Nucleus accumbens (tissue), 56 donors: ENCODE measurements at places on chromosomes 2 and 18.

GRCh38 chr18:47151439-47151838 is 1.1 kb upstream of the HDHD2 start:
- no peak for DNase-seq

DNA sequence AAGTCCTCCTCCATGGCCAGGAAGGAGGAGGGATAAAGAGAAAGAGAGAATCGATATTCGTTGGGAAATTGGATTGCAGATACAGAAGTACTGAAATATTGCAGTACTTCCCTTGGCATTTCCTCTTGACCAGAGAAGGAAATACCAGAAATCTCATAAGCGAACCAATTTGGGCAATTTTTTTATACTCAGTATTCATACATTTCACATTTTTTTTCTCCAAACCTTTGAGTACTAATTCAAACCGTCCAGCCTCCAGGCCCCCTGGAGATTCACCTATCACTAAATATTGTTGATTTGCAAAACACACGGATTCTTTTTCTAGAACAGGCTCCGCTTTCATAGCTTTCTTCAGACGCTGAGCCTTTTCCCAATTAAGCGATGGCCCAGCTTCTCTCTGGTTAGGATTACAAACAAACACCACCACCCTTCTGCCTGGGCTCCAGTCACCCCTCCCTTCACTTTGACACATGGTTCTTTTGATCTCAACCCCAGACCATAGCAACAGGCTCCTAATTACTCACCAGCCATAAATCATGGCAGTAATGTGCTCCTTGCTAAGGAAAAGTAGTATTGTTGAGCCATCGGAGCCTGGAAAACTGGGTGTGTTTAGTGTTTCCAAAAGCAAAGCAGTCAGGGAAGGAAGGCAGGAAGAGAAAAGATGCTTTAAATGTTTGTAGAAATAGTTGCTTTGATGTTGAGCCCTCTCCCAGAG is 138.4 kb upstream of the CCDC68 start:
- no peak for DNase-seq

DNA sequence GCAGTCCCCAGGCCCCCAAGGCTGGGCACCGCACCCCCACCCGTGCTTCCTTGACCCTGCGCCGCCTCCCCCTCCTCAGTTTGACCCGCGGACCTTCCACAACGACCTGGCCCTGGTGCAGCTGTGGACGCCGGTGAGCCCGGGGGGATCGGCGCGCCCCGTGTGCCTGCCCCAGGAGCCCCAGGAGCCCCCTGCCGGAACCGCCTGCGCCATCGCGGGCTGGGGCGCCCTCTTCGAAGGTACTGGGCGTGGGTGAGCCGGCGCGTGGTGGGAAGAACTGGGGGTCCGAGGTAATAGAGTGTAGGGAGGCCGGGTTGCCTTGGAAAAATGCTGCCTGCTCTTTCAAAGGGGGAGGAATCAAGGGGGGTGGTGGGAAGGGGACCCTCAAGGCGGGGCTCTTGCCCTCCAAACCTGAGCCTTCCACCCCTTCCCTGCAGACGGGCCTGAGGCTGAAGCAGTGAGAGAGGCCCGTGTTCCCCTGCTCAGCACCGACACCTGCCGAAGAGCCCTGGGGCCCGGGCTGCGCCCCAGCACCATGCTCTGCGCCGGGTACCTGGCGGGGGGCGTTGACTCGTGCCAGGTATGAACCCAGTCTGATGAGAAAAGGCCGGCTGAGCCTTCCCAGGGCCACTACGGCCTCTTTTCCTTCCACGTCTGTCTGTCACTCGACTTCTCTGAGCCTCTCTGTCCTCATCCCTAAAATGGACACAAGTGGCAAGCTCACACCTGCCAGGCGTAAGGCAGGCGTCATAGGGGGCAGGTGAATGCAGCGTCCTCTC is 2.6 kb downstream of the PRSS56 start:
- DNase-seq = no peak

DNA sequence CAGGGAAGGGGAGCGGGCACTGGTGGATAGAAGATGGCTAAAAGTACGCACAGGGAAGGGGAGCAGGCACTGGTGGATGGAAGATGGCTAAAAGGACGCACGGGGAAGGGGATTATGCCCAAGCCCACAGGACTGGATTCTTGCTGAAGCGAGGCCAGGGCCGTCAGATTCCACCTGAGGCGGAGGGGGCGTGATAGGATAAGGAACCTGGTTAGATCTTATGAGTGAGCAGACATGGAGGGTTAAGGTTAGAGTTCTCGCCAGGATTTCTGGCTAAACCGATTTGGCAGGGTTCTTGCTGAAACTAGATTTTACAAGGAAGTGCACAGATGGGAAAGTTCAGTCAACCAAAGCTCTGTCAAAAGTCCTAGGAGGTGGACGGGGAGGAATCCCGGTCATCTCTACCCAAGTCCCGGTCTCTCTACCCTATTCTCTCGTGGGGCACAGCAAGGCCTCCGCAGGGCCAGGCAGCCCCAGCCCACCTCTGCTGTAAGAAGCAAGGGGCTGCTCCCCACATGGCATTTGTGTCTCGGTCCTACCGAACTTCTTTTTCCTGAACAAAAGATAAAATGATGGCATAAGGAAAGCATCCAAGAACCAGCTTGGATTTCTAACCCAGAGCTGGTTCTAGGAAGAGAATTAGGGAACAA is 140.8 kb downstream of the PTGR3 start:
- DNase-seq = no peak

- no peak for DNase-seq
These were observed 7.7 kb upstream of the OXER1 start for GRCh38 chr2:42771546-42772153.

DNA sequence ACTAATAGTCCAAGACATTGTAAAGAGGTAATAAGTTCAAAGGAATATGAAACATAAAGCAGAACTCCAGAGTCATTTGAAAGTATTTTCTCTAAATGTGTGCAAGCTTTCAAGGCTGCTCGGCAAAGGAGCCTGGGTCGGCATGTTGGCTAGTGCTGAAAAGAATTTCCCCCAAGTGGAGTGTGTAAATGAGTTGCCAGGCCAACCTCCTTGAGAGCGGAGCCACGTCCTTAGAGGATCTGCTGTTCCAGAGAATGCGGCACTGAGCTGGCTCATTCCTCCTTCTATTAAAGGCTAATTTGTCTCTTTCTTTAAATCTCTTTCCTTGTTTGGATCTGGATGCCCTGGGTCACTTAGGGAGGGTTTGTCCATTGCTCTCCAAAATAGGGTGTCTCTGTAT is 127.5 kb downstream of the RDH14 start:
- DNase-seq = no peak

- no peak for DNase-seq
These were observed 1319.3 kb upstream of the CDH2 start for GRCh38 chr18:29496152-29496680.

- no peak for DNase-seq
These were observed 323.1 kb downstream of the RBM43 start for GRCh38 chr2:150938527-150938926.

- no peak for DNase-seq
These were observed 62.1 kb upstream of the HDAC4 start for GRCh38 chr2:239462671-239463506.

DNA sequence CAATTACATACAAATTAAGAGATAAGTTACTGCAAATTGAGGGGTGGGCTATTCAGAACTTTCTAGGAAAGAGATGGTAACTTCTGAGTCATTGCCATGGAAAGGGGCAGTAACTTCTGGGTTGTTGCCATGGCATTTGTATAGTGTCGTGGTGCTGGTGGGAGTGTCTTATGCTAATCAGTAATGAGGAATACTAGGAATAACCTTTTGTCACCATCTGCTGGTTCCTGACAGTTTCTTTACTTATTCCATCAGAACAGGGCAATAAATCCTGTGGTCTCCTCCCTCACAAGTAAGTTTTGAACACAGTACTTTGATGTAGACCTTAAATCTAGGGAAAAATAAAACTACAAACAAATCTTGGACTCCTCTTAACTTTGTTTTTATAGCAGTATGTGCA is 435.4 kb downstream of the BCL11A start:
- no peak for DNase-seq

- DNase-seq = no peak
These were observed 205.3 kb downstream of the ZFP36L2 start for GRCh38 chr2:43020990-43021669.

DNA sequence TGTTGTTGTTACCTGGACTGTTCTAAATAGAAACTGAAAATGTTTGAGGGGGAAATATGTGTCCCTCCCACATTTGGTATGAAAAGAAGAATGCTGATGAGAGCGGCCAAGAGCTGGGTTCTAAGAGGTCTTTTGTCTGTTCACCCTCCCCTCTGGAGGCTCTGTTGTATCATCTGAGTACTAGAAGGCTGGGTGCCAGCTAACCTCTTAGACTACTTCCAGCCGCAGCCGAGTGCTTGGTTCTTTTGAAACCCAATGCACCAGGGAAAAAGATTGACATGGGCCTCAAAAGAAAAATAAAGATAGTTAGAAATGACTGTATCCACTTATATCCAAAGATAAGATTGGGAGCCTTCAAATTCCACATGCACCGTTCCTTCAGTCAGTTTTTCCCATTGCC is 255.9 kb downstream of the TXNL1 start:
- peak; percentile 67 for DNase-seq

DNA sequence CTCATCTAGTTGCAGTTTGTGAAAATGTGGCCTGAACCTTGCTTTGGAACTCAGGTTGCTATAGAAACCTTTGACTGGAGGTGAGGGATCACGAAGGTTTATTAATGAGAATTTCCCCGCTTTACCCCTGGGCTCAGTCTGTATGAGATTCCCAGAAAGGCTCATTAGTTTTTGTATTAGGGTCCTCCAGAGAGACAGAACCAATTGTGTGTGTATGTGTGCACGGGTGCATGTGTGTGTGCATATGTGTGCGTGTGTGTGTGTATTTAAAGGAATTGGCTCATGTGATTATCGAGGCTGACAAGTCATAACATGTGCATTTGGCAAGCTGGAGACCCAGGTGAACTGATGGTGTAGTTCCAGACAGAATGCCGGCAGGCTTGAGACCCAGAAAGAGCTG is 113.8 kb upstream of the DLX2 start:
- DNase-seq = no peak

DNA sequence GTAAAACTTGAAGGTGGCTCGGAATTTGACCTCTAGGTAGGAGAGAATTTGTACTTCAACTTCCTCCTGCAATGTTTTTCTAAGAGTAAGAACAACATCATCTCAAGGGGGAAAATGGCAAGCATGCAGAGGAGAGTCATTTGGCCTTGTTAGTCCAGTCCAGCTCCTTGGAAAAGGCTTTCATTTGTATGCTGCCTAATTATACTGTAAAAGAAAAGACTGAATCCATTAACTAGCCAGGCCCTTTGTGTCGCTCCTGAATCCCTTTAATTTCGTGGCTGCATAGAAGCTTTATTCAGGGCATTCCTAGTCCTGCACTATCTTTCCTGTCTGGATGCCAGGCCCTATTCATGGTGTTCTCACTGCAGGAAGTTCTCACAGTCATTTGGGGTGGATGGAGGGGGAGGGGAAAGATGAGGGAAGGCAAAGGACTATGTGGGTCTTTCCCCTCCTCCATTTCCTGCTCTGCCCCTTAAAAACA is 36.0 kb downstream of the PHLPP1 start:
- peak; percentile 32 for DNase-seq

- no peak for DNase-seq
These were observed 89.1 kb downstream of the COL6A3 start for GRCh38 chr2:237324837-237325236.

DNA sequence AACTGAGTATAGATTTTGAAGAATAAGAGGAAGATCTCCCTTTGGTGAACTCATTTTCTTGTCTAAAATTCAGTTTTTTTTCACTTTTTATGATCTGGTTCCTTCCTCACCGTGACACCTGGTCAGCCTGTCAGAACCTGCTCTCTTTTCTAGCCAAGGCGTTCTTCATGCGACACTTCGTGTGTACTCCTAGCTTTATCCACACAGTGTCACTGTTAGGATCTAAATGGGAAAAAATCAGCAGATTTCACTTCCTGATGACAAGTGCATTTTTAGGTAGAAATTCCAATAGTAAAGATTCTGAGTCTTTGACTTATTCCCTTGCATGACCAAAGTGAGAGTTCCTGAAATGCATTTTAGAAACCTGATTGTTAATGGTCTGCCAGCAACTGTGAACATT is 89.8 kb downstream of the KLHL14 start:
- DNase-seq = no peak

GRCh38 chr2:239930378-239930777 is 94.8 kb downstream of the NDUFA10 start:
- DNase-seq = no peak

DNA sequence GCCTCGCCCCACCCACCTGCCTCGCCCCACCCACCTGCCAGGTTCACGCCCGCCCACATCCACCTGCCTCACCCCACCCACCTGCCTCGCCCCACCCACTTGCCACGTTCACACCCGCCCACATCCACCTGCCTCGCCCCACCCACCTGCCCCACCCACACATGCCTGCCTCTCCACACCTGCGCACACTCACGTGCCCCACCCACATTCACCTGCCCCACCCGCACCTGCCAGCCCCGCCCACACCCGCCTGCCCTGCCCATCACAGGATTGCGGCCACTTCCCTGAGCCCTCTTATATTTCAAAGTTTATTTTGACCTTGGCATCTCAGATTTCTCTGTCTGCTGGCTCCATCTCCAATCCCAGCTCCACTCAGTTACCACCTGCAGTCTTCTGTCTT is 217.5 kb upstream of the SOX11 start:
- DNase-seq = no peak

DNA sequence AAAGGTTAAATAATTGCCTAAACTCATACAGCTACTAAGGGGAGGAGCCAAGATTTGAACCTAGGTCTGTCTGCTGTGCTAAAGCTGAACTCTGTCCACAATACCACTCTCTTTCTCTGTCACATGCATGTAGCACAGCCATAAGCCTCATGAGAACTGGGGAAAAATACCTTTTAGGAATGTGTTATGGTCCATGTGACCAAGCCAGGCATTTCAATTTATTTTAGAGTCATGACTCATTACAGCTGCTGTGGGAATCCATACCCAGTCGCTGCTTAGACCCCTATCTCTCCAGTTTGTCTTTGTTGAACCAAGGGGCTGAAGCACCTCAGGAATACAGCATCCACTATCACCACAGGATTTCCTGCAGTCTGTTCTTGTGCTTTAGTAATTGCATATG is 200.0 kb upstream of the SIX3 start:
- DNase-seq = no peak

DNA sequence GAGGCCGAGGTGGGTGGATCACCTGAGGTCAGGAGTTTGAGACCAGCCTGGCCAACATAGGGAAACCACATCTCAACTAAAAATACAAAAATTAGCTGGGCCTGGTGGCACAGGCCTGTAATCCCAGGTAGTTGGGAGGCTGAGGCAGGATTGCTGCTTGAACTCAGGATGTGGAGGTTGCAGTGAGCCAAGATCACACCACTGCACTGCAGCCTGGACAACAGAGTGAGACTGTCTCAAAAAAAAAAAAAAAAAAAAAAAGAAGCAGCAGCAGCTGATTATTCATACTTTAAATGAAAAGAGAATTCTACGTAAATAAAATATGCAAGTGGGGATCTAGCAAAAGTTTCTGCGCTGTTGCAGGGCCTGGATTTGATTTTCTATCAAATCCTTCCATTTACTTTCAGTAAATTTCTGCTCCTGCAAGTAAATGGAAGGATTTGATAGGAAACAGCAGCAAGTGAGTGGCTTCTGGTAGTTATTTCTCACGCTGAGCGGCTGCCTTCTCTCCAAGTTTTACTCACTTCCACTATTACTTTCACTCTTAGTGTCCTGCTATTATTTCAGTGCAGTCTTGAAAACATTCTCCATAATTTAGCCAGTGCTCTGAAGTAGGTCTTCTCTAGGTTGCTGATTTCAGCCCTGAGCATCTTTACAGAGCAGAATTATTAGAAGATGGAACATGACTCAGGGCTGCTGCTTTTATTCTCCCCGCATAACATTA is 68.4 kb downstream of the SLC16A14 start:
- DNase-seq = no peak

- DNase-seq = no peak
These were observed 18.0 kb downstream of the LRP1B start for GRCh38 chr2:142112757-142113221.

GRCh38 chr2:50851886-50852285 is 180.0 kb downstream of the NRXN1 start:
- DNase-seq = no peak
